Breast epithelium (tissue), 4 donors: ENCODE measurements at places on chromosomes 7 and 10. TPM values are rescaled to one million over a fixed set of nuclear protein-coding genes. Genes with fewer than 3 reads are reported as not detected.

- peak; percentile 89 for DNase-seq
Observed at GRCh38 chr10:110845756-110846620, 25.7 kb upstream of the PDCD4 start.

RNF148 gene
- 1.3 TPM for total RNA-seq

- no peak for DNase-seq
Observed at GRCh38 chr7:131040467-131040932, 287.2 kb upstream of the MKLN1 start.

AKR1C4 gene
- total RNA-seq: not detected

DNA sequence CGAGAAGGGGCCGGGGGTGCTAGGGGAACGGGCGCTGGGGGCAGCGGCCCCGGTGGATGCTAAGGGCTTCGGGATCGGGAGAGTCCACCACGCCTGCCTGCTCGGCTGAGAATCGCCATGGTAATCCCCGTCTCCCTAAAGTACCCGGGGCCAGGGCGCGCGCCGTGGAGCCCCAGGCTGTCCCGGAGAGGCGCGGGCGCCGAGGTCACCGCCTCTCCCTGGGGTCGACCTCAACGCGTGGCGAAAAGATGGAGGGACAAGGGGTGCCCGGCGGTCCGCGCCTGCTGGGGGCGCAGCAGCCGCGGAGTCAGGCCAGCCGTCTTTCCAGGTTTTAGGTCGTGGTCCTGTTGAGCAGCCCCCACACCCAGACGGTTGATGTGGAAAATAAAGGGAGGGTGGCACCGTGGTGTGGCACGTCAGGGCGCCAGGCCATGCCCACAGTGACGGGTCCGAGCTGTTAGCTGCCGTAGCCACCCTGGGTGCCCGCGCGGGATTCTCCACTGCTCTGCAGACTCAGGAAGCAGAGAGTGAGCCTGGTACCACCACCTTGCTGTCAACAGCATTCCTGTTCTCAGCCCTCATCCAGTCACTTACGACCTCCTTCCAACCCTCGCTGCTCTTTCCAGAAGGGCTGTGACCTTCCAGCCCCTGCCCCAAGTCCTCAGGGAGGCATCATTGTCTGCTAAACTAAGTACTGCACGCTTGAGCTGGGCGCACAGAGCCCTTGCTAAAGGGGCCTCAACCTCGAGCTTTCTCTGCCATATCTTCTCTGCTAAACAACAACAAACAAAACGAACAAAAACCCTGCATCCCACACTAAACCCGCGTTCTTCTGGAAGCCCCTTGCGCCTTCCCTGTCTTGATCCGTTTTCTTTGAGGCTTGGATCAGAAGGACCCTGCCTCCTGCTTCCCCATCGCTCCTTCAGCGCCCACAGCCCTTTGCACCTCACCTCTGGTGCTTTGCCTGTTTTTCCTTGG lies 666 bp downstream of the SMKR1 start:
- DNase-seq: no peak
